ENCODE measurements at places on chromosomes 5 and 9.

DNA sequence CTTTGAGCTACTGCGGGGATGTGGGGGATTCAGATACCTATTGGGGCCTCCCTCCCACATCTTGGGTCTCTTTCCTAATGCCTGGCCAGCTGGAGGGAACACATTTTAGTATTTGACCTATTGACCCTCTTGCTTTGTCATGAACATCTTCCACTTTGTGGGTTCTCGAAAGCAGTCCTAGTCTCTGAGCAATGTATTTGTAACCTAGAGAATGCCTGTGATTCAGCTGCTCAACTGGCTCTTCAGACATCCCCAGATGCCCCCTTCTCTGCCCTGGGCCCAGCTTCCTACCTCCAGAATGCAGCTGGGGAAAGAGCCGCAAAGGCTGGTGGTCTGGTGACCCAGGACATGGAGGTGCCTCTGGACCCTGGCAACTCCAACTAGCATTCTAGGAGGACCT lies 32.2 kb downstream of the APTX start:
- DNase-seq: no peak

DNA sequence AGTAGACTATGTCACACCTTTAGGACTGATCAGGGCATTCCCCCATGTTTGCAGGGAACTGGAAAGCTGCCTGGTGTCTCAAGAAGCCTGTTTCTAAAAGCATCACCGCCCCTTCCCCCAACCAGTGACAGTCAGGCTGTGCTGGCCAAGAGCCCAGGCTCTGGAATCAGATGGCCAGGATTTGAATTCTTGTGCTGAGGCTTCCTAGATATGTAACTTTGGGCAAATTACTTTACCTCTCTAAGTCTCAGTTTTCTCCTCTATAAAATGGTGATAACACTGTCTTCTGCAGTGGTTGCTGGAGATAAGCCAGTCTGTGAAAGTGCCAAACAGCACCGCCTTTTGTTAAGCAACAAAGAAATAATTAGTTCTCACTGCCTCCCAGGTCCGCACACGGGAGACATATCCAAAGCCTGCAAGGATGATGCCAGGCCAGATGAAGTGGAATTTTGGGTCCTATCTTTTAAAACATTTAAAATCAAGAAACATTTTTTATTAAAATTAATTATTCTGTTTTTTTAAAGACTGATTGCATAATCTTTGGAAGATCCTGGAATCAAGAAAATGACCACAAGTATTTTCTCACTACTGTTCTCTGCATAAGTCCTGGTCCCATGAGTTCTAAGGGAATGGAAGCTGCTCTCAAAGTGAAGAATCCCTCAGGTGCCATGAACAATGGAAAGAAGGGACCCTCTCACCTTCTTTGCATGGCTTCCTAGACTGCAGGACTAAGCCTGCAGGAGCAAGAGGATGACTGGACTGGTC lies 13.9 kb downstream of the SLC31A2 start:
- no peak for DNase-seq

GRCh38 chr9:134783699-134784039 lies 96.9 kb upstream of the FCN2 start:
- DNase-seq: no peak

- DNase-seq: no peak
Measured at GRCh38 chr9:99093492-99093791, 11.5 kb upstream of the TGFBR1 start.

DNA sequence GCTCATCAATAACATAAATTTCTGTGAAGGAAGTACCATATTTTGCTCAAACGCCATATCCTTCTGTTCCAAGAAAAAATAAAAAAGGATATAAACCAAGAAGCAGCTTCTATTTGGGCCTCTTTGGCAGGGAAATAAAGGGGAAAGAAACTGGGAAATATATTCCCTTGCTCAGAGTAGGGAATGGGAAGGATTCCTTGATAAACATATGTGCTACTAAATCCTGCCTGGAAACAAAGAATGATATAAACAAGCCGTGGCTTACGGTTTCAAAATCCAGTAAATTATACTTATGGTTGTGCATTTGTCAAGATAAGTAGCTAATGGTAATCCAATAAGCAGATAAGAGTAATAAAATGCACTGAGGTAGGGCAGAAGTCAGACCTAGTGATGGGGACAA lies 481.6 kb downstream of the NTRK2 start:
- DNase-seq: no peak

DNA sequence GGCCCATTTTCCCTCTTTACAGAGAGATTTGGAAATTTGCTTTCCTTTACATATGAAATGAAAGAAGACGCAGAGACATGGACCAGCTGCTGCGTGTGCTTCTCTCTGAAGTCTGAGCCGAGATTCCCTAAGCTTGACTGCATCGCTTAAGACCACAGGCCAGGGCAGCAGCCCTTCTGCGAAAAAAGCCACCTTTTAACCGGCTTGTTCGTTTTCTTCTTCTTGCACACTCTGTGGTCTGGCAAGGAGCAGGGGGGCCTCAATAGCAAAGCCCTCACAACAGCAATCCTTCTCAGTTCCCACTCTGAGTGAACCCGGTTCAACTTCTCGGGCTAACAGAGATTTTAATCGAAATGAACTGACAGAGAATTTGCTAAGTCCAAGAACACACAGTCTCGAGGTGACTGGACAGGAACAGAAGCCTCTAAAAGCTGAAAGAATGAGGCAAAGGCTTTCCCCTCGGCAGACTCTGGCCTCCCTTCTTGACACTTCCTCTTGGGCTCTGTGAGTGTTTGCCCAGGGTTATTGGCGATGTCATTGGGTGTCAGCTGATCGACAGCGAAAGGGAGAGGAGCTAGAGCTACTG lies 512.9 kb upstream of the KLF4 start:
- DNase-seq: no peak

- DNase-seq: no peak
Measured at GRCh38 chr9:127102176-127102575, 20.3 kb downstream of the ANGPTL2 start.

GRCh38 chr9:92590377-92590776 lies 54.6 kb upstream of the ECM2 start:
- DNase-seq: no peak

DNA sequence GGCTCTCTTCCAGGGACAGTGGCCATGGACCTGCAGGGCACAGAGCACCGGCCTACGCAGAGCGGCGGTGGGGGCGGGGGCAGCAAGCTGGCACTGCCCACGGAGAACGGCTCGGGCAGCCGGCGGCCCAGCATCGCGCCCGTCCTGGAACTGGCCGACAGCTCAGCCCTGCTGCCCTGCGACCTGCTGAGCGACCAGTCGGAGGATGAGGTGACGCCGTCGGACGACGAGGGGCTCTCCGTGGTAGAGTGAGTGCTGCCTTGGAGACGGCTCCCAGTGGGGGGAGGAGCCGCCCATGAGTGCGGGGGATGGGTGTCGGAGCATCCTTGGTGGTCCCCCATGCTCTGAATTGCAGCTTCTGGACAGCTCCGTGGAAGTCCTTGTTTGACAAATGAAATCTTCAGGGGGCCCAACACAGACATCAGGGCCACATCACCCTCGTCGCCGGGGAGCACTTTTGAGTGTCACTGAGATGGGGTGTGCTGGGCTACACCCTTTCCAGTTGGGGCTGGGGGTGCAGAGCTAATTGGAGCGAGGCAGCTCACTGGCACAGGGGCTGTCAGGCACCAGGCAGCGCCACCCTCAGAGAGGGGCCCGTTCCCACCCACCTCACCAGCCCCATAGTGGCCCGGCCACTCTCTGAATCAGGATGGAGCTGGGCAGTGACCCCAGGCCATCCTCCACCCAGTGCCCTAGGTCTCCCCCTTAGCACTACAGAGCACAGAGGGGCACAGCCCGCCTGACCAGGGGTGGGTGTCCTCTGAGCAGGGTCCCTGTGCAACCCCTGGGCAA lies 70.9 kb downstream of the KCNT1 start:
- no peak for DNase-seq
